Glutamatergic neuron (in vitro differentiated cells): ENCODE measurements at places on chromosomes 6 and 20. TPM values are rescaled to one million over a fixed set of nuclear protein-coding genes. Genes with fewer than 3 reads are reported as not detected.
A peak's percentile ranks its signal among the peaks of the same experiment; 100 is the strongest.

GRCh38 chr20:3677733-3678132, 4.1 kb downstream of the ADAM33 start:
- peaks cover 30% of the 10 kb centered on the region for H3K27me3 ChIP-seq
- no peaks in the 10 kb centered on the region for H3K36me3 ChIP-seq
- no peak overlapping the region for H3K27ac ChIP-seq
- peaks cover 6% of the 10 kb centered on the region for H3K4me1 ChIP-seq

- H3K4me1 ChIP-seq: no peaks in the 10 kb centered on the region
- DNase-seq: no peak
Measured at GRCh38 chr20:21020659-21021471, 85.3 kb downstream of the LINC00237 start.

DNA sequence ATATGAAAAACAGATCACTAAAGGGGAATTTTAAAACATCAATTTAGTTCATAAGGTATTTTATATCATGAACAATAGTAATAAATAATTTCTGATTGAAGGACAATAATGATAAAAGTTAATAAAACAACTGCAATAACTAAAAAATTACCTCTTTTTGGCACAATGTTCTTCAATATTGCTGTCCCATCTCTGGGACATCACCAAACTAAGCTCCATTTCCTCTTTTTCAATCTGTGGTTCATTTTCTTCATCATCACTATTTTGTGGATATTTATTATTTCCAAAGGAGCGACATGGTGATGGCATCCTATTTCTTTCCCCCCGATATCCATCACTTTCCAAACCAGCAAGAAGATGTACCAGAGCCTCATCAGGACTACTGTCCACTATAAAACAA, 103.2 kb downstream of the REV3L start:
- H3K4me3 ChIP-seq: no peak overlapping the region
- no peak for DNase-seq
- H3K27me3 ChIP-seq: no peaks in the 10 kb centered on the region
- no peak overlapping the region for H3K27ac ChIP-seq
- no peaks in the 10 kb centered on the region for H3K4me1 ChIP-seq
- H3K36me3 ChIP-seq: peaks cover 14% of the 10 kb centered on the region

- H3K4me1 ChIP-seq: peaks cover 5% of the 10 kb centered on the region
- H3K27me3 ChIP-seq: no peaks in the 10 kb centered on the region
- no peak overlapping the region for H3K27ac ChIP-seq
- peaks cover 5% of the 10 kb centered on the region for H3K36me3 ChIP-seq
Measured at GRCh38 chr6:36754582-36755434, 57.2 kb downstream of the RAB44 start.

GRCh38 chr6:136922685-136923006, 545 bp downstream of the SLC35D3 start:
- peaks cover 2% of the 10 kb centered on the region for H3K4me1 ChIP-seq
- peaks cover 17% of the 10 kb centered on the region for H3K27me3 ChIP-seq
- no peak overlapping the region for H3K27ac ChIP-seq
- DNase-seq: no peak
- H3K4me3 ChIP-seq: peak overlapping the region; percentile 85

DNA sequence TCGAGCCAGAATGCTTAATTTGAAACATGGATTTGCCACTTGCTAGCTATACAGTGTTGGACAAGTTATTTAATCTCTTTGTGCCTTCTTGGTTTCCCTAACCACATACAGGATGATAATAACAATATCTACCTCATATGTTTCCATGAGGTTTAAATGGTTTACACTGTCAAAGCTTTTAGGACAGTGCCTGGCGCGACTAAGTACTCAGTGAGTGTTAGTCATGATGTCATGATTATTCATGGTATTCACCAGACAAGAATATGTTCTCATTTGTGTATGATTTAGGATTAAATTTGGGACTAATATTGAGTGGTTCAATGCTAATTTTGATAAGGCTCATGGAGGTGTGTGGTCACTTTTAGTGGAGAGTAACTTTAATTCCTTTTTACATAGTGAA, 167.4 kb downstream of the EYA4 start:
- H3K27ac ChIP-seq: no peak overlapping the region
- H3K4me3 ChIP-seq: no peak overlapping the region
- no peaks in the 10 kb centered on the region for H3K27me3 ChIP-seq
- no peaks in the 10 kb centered on the region for H3K4me1 ChIP-seq
- no peak for DNase-seq

GRCh38 chr6:14174996-14175395, 57.4 kb downstream of the CD83 start:
- peaks cover 2% of the 10 kb centered on the region for H3K27me3 ChIP-seq
- peak overlapping the region; percentile 36 for H3K27ac ChIP-seq
- DNase-seq: peak; percentile 51
- no peak overlapping the region for H3K4me3 ChIP-seq
- H3K36me3 ChIP-seq: no peaks in the 10 kb centered on the region

GRCh38 chr6:46756469-46757213, 9.9 kb downstream of the ANKRD66 start:
- no peak for DNase-seq
- H3K4me3 ChIP-seq: no peak overlapping the region
- no peaks in the 10 kb centered on the region for H3K27me3 ChIP-seq
- H3K27ac ChIP-seq: no peak overlapping the region
- no peaks in the 10 kb centered on the region for H3K4me1 ChIP-seq

GRCh38 chr6:78911218-78911940, 44.0 kb downstream of the IRAK1BP1 start:
- no peak overlapping the region for H3K27ac ChIP-seq
- H3K36me3 ChIP-seq: peaks cover 18% of the 10 kb centered on the region
- peaks cover 6% of the 10 kb centered on the region for H3K27me3 ChIP-seq
- H3K4me3 ChIP-seq: peak overlapping the region; percentile 89

The PRDM1 gene
- not detected for total RNA-seq

The SLPI gene
- not detected for total RNA-seq

The RIPK1 gene
- total RNA-seq: 10.6 TPM

The MAP7 gene
- 2.2 TPM for total RNA-seq

The TTK gene
- total RNA-seq: 6.3 TPM

The DEF6 gene
- total RNA-seq: 1.8 TPM
